Frontal cortex (tissue), 4 donors: ENCODE measurements at places on chromosomes 12 and 14.
A peak's percentile ranks its signal among the peaks of the same experiment; 100 is the strongest.

- DNase-seq = no peak
These were observed 26.8 kb downstream of the RFLNA start for GRCh38 chr12:124321556-124322270.

GRCh38 chr12:53849656-53850055 lies 89.0 kb upstream of the HOXC13 start:
- DNase-seq = no peak

DNA sequence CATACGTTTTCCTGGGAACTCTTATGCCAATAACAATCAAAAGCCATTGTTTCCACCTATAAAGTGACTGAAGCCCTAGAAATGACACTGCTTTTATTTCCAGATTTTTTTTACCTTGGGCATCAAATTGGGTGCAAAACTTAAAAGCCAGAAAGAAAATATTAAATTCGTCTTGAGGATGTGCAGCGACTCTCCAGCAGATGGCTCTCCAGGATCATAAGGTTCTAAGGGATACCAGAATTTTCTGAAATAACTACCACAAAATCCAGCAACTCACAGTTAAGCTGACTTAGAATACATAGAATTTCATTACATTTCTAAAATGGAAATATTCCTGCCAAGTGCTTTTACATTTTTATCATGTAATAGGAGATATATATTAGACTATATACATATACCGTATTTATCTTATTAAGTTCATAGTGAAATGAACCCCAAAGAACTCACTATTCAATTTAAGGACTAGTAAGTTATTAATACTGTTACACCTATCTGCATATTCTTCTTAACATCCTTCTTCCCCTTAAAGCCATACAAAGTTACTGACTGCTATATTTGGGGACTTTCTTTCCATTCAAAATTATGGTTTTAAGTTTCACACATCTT lies 44.0 kb downstream of the ARMH4 start:
- peak; percentile 56 for DNase-seq

DNA sequence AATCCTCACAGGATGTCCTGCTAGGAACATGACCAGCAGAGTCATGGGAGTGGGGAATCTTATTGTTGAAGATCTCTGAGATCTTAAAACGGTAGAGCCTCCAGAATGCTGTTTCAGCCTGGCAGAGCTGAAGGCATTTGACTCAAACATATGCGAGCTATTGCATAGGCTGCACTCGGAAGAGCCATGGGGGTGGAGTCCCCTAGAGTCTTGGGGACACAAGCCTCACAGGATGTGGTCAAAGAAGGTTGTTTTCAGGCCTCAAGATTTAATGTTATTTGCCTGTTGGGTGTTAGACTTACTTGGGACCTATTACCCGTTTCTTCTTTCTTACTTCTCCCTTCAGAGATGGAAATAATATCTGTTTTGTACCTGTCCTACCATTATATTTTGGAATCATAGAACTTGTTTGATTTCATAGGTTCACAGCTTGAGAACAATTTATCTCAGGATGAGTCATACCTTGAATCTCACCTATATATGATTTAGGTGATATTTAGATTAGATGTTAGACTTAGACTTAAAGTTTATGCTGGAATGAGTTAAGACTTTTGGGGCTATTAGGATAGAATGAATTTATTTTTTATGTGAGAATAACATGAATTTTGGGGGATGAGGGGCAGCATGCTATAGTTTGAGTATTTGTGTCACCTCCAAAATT lies 172.2 kb upstream of the ATP2B1 start:
- DNase-seq = no peak

GRCh38 chr12:45327823-45328383 lies 112.0 kb downstream of the ANO6 start:
- no peak for DNase-seq

DNA sequence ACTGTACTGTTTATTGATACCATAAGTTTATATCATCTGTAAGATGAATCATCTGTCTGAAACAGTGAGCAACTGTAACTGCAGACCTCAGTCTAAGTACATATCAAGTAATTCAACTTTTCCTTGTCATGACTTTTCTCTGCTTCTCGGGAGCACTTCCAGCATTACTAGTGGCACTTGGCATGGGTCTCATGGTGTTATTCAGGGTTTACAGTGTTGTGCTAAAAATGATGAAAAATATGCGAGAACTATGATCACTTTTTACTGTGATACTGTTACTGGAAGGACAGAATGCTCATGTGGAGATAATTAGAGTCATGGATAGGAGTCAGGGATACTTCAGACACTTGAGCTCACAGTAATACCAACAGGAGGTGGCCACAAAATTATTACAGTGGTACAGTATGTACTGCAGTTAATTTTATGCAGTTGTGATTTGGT lies 8.3 kb downstream of the KTN1 start:
- no peak for DNase-seq
